ENCODE measurements at places on chromosomes 13 and 19.

GRCh38 chr19:44539991-44540390 is 10.5 kb upstream of the CEACAM20 start:
- DNase-seq, result no peak

DNA sequence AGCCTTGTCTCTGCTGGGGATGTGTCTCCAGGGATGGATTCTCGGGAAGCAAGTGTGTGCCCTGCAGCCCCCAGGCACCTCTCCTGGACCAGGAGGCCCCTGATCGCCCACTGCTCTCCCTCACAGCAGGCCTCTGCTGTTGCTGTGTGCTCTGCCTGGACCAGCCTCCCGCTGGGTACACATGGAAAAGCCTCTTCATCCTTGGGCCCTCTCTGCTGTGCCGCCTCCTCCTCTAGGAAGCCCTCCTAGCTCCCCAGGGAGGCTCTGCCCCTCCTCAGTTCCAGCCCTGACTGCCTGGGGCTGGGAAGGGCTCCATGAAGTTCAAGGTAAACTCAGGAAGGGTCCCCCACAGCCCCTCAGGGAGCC is 12.0 kb downstream of the NDUFA11 start:
- no peak for DNase-seq

- DNase-seq, result peak; percentile 63
Measured at GRCh38 chr19:29662604-29663404, 2.5 kb upstream of the PLEKHF1 start.

GRCh38 chr19:3220576-3220975 is 3.9 kb upstream of the CELF5 start:
- DNase-seq, result no peak

GRCh38 chr19:291561-292280 is 518 bp upstream of the PLPP2 start:
- DNase-seq, result no peak

DNA sequence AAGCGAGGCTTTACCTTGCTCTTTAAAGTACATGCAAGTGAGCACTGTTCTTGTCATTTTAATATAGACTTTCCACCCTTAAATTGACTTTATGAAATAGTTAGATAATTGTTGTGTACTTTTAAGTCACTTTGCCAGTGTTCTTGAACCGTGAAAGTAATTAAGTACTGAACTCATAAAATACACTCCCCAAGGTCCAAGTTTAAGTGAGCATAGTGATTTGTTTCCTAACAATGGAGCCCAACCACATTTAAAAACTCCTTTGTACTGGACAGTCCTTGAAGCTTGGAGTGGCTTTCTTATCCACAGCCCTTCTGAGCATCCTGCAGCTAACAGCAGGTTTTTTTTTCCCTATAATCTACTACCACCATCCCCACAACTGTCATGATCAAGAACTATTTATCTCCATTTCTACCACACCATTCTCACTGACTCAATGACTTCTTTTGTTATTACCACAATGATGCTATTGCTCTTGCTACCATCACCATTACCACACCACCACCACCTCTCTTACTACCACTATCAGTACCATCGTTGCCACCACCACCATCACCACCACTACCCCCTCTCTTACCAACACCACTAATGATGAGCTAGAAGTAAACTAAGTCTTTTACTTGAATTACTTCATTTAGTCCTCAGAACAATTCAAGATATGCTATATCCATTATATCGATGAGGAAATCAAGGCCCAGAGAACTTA is 452.6 kb downstream of the DIAPH3 start:
- DNase-seq, result no peak

- no peak for DNase-seq
Measured at GRCh38 chr19:56080669-56081401, 40.3 kb downstream of the ZNF787 start.

DNA sequence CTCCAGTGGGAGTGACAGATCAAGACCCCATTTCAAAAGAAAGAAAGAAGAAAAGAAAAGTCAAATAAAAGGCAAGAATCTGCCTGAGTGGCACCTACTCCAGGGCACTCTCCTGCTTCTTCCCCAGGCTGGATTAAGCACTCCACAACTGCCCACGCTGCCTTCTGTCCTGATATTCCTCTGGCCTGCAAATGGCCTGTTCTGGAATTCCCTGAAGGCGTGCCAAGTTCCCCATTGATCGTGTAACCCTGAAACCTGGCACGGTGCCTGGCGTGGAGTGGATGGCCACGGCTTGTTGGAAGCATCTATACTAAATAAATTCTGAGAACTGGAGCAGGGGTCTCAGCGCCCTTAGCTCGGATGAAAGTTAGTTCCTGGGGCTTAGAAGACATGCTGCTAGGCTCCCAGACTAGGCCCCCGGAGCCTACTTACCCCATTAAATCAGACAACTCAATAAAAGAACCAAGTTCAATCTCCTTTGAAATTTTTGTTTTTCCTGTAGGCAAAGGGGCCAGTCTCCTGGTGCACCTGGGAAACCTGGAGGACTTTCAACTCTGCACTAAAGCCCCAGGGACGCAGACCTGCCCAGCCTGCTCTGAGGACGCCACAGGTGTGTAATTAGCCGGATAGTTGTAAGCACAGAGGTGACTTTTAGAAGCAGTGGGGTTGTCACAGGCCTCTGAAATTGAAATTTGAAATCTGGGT is 21.9 kb downstream of the ANKRD27 start:
- DNase-seq, result no peak

GRCh38 chr13:97810152-97810551 is 143.3 kb upstream of the IPO5 start:
- no peak for DNase-seq

DNA sequence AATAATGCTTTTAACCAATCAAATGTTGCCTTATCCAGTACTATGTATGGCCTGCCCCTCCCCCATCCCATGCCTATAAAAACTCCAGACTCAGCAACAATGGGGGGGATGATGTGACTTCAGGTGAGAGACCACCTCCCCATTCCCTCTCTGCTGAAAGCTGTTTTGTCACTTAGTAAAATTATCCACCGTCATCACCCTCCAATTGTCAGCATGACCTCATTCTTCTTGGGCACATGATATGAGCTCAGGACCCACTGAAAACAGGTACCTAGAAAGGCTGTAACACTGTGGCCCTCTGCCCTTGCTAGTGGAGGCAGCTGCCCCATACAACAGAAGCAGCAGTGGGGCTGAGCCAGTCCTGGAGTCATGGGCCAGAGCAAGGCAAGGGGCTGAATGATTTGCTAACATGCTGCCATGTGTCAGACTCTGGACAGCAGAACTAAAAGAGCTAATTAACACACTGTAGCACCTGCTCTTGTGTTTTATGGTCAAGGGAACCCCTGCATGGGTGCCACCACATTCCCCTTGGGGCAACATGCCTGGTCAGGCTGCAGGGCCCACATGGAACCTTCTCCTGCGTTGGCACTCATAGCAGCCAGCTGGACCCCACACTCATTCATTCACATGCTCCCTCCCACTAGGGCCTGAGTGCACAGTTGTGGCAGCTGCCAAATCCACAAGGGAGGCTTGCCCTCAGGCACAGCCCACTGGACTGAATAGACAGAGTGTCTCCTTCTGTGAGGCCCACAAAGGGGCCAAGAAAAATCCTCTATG is 722.2 kb upstream of the PCDH20 start:
- DNase-seq, result no peak

- no peak for DNase-seq
Measured at GRCh38 chr19:50830266-50831025, 2.9 kb downstream of the KLK15 start.

DNA sequence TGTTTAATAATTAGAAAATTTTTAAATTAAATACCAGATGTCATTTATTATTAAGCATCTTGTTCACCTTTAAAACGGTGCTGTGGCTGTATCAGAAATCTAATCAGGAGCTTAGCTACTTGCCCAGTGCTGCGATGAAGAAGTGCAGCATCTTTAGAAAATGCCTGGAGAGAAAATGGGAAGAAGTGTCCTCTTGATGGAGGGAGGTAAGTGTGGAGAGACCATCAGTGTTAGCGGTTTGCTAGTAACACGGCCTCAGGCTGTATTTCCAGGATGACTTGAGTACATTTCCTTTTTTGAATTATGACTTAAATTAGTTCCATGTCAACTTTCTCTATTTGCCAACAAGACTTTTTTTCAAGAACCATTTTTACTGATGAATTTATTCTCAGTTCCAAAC is 74.1 kb downstream of the SHISA2 start:
- DNase-seq, result no peak

- DNase-seq, result no peak
Measured at GRCh38 chr13:30165796-30166195, 141.6 kb downstream of the KATNAL1 start.

DNA sequence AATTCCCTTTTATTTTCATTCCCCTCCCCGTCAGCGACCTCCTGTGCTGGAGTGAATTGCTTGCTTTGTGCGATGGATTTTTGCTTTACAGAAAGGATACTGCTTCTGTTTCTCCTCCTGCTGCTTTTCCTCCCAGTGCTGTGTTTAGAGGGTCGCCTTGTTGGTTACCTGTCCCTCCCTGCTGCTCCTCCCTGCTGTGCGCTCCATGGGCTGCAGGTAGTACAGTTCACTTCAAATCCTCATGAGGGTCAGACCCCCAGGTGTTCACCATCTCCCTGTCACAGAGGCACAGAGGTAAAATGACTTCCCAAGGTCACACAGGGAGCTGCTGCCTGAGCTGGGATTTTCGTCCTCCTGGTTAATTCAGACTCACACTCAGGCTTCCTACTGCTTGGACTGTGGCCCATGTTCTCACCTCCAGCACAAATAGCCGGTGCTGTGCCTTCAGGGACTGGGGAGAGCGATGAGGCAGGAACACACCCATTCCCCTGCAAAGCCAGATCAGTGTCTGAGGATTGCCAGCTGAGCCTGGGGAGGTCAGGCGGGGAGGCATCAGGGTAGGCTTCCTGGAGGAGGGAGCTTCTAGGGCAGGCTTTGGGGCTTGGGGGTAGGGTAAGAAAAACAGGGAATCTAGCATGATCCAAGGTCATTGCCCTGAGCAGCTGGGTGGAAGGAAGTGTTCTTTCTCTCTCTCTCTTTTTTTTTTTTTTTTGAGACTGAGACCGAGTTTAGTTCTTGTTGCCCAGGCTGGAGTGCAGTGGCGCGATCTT is 14.4 kb downstream of the BICRA start:
- no peak for DNase-seq

GRCh38 chr13:105952973-105953290 is 582.5 kb downstream of the EFNB2 start:
- no peak for DNase-seq

GRCh38 chr13:99734013-99734693 is 232.9 kb downstream of the TM9SF2 start:
- no peak for DNase-seq

GRCh38 chr13:102172406-102172805 is 229.4 kb downstream of the FGF14 start:
- DNase-seq, result no peak

DNA sequence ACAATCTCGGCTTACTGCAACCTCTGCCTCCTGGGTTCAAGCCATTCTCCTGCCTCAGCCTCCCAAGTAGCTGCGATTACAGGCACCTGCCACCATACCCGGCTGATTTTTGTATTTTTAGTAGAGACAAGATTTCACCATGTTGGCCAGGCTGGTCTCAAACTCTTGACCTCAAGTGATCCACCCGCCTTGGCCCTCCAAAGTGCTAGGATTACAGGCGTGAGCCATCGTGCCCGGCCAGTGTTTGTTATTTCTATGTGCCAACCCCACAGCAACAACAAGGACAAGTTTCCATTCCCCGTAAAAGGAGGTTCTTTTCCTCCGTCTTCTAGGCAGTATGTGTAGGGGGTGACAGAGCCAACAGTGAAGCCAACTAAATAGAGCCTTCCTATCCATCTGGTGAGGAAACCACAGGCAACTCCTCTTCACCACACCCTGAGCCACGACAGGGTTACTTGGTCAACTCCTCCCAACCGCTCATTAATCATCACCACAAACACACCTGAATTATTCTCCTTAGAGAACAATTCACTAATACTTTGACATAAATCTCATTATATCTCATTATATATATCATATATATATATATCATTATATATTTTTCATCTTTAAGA is 25.5 kb downstream of the FOXO1 start:
- DNase-seq, result no peak

GRCh38 chr19:14072535-14073260 is at the start of gene MISP3:
MISP3 (plus strand) TSS chr19:14072786; CDS start chr19:14073310, 524 bp downstream.
- no peak for DNase-seq

- DNase-seq, result no peak
Measured at GRCh38 chr19:56089344-56089743, 31.8 kb downstream of the ZNF787 start.

GRCh38 chr19:11848200-11848593 is 329 bp upstream of the ZNF439 start:
- DNase-seq, result no peak

- no peak for DNase-seq
Measured at GRCh38 chr19:15628236-15629002, 12.3 kb upstream of the CYP4F3 start.

- no peak for DNase-seq
Measured at GRCh38 chr19:2547721-2548120, 71.8 kb downstream of the GADD45B start.

DNA sequence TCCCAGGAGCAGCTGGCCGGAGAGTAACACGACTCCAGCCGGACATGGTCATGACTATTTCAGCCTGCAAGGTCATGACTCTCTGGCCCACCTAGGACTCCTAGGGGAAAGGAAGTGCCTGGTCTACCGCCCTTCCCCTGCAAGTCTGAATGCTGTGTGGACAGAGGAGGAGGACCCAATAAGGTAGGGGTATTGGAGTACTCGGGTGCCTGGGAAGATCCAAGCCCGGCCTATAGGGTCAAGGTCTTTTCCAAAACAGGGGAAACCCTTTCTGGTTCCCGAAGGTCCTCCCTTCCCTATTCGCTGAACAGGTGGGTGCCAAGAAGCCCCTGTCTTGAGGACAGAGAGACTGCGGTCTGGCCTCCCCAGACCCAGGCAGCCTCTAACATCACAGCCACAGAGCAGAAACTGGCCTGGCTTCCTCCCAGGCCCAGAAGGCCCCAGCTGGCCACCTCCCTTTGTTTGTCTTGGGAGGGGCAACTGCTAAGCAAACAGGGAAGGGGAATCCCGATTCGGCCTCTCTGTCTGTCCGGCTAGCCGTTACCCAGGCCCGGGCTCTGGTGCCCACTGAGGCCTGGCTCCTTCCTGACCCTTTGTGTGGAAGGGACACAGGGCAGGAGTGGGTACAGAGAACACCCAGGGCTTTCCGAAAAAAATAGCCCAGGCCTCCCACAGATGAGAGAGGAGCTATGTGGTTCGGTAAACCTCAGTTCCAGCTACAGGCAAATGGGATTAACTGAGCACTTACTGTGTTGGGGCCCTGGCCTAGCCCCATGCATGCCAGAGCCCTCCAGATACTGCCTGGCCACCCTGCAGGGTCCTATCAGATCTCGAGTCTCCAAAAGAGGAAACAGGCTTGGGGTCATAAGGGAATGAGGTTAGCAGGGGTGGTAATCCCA is 5.2 kb upstream of the GRAMD1A start:
- no peak for DNase-seq

- no peak for DNase-seq
Measured at GRCh38 chr13:36192166-36192565, 22.2 kb downstream of the SOHLH2 start.

DNA sequence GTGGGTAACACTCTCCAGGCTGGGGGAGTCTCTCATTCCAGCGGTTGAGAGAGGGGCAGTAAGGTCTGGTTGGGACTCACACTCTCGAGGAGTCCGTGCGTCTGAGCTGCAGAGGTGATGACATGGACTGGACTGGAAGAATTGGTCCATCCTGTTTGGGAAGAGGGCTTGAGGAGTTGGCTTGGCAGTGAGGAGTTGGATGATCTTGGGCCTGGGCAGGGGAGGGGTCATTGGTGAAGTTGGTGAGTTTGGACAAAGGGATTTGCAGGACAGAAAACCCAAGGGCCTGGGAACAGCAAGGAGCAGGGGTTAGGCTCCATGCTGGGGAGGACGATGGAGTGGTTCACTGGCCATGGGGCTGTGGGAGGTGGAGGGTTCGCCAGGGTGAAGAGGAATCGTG is 3.7 kb downstream of the PPP1R37 start:
- DNase-seq, result no peak

GRCh38 chr19:16661480-16662034 is 618 bp downstream of the TMEM38A start:
- DNase-seq, result no peak

Data from kidney epithelial cell (primary cell).